ENCODE measurements at places on chromosomes 3 and 15. TPM values are rescaled to one million over a fixed set of nuclear protein-coding genes. Genes with fewer than 3 reads are reported as not detected.

PPP2R3A gene
- total RNA-seq: 6.8 TPM

CAMK1 gene
- 9.5 TPM for total RNA-seq

SACM1L gene
- total RNA-seq: 42.1 TPM

TMCO5A gene
- not detected for total RNA-seq

TP53BP1 gene
- 16.8 TPM for total RNA-seq

KLHL6 gene
- 0.07 TPM for total RNA-seq

SLC9C1 gene
- total RNA-seq: not detected

EDC3 gene
- total RNA-seq: 15.2 TPM

LRRC3B gene
- not detected for total RNA-seq

SH2D7 gene
- not detected for total RNA-seq

GABRR3 gene
- not detected for total RNA-seq

TRIM71 gene
- not detected for total RNA-seq

CMTM8 gene
- 7.8 TPM for total RNA-seq

MUSTN1 gene
- total RNA-seq: 0.79 TPM

KLHL40 gene
- total RNA-seq: not detected

TNNC1 gene
- total RNA-seq: 0.23 TPM

RASGRF1 gene
- not detected for total RNA-seq

DNAH1 gene
- total RNA-seq: 0.42 TPM

KBTBD13 gene
- not detected for total RNA-seq

STAB1 gene
- not detected for total RNA-seq

BCHE gene
- 0.92 TPM for total RNA-seq

UBE2Q2 gene
- 23.6 TPM for total RNA-seq

SLC6A20 gene
- total RNA-seq: not detected

CADPS gene
- not detected for total RNA-seq

DHX36 gene
- total RNA-seq: 41.2 TPM

ARHGEF3 gene
- total RNA-seq: 7.5 TPM

SOX2 gene
- total RNA-seq: 24.8 TPM

PLA2G4B gene
- 18.6 TPM for total RNA-seq

HIGD2B gene
- total RNA-seq: not detected

TM4SF4 gene
- not detected for total RNA-seq

Data from airway epithelial cell (primary cell).